ENCODE measurements at places on chromosomes 11 and 22.

DNA sequence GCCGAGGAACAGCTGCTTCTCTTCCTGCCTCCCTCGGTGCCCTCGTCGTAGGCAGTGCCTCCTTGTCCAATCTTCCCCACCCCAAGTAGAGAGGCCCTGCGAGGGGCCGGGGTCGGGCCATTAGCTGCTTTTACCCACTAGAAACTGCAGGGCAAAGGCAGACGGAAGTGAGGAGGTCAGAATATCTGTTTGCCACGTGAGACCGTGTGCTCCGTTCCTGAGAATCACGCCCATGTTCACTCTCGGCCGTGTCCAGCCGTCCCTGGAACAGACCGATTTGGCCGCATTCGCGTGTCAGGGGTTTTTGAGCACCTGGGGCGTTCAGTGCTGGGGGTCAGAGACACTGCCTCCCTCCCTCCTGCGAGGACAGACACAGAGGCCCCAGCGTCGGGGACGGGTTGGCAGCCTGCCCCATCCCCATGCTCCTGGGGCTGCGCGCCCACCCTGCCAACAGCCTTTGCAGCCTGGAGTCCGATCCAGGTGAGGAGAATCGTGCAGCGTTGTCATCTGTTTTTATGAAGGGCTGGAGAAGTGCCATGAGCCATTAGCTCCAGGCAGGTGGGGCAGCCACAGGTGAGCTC lies 982.2 kb downstream of the BRD1 start:
- DNase-seq = no peak

GRCh38 chr11:36352922-36353321 lies 56.8 kb downstream of the PRR5L start:
- no peak for DNase-seq

DNA sequence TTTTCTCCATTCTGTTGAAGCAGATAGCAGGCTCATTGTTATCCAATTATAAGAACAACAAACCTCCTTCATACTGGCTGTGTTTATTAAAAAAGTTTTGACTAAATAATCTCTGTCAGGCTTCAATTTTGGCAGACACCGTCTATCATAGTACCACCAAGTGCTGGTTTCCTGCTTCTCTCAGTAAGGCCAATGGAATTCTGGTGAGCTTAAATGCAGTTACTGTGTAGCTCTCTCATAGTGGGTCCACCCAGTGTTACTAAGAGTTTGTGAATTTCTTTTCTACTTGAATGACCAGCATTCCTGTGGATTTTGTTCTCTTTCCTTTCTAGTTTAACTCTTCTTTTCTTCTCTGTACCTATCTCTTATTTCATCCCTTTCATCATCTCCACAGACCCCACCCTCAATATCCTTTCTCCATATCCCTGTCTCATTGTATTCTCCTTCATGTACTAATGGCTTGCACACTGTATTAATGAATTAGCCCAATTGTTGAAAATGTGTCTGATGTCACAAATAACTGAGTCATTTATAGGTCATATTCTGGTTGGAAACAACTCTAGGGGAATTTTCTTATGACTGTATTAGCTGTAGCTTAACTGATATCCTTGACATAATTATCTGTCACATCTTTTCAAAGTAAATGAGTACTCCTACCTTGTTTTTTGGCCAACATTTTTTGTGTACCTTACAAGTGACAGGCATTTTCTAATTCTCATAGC lies 372.1 kb downstream of the FAT3 start:
- no peak for DNase-seq

DNA sequence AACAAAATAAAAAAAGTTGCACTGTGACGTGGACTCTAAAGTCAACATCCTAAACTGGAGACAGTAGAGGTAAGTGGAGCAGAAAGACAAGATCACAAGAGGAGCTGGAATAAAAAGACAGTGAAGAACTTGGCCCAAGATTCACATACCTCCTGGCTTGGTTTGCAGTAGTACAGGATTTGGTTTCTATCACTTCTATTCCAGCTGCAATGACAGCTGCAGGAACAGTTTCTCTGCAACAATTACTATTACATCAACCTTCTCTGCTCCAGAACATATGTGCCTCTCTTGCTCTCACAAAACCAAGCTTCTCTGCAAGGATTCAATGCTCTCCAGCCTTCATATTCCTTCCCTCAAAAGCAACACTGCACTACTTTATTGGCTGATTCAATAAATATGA lies 7.8 kb upstream of the KDM2A start:
- DNase-seq = no peak

DNA sequence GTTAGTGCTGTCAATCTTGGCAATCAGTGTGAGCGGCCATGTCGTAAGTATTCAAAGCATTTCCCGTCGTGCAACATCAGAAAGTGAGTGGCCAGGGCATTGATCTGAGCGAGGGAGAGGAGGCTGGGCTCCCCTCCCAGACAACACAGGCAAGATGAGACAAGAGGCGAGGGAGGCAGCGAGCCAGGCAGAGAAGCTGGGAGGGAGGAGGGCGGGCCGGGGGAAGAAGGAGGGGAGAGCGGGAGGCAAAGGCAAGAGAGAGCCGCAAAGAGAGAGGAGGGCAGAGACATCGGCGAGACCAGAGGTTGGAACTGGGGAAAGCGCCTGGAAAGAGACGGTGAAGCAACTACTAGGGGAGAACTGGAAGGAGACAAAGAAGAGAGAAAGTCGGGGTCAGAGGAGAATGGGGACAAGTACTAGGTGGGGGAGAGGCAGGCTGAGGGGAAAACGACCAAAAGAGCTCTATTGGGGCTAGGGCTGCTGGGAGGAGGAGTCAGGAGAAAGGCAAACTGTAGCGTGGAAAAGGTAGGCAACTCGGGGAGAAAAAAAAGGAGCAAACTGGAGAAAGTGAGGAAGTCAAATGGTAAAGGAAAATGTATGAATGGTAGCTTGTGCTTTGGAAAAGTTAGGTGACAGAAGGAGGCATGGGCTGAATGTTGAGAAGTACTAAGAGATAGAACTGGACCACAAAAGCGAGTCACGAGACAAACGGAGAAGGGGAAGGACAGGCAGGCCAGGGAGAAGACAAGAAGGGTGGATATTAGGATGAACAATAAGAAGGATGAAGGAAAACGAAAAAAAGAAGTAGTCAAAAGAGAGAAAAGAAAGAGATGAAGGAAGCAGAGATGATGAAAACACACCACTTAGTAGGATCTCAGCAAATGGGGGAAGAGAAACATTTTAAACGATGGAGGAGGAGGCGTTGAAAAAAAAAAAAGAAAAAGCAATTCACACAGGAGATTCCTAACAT lies 130.5 kb upstream of the C11orf58 start:
- DNase-seq = peak; percentile 87

GRCh38 chr11:28072321-28072720 lies 35.6 kb downstream of the KIF18A start:
- DNase-seq = no peak

DNA sequence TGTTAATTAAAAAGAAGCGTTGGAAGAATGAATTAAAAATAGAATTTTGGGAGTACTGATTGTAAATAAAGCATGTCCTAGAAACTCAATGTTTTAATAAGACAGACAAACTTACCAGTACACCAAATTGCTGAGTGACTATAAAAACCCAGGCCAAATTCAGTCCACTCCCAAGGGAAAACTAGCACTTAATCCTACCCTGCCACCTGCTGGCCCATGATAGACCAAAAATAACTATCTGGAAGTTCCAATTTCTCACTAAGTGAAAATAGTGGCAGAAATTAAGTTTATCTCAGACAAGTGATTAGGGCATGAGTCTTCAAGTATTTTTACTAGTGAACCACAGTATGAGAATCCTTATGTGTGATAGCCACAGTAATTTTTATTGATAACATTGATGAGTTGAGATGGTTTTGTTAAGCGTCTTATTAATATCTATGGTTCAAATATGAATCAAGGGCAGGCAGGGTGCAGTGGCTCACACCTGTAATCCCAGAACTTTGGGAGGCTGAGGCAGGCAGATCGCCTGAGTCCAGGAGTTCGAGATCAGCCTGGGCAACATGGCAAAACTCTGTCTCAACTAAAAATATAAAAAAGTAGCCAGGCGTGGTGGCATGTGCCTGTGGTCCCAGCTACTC lies 9.8 kb upstream of the DDX10 start:
- DNase-seq = no peak

DNA sequence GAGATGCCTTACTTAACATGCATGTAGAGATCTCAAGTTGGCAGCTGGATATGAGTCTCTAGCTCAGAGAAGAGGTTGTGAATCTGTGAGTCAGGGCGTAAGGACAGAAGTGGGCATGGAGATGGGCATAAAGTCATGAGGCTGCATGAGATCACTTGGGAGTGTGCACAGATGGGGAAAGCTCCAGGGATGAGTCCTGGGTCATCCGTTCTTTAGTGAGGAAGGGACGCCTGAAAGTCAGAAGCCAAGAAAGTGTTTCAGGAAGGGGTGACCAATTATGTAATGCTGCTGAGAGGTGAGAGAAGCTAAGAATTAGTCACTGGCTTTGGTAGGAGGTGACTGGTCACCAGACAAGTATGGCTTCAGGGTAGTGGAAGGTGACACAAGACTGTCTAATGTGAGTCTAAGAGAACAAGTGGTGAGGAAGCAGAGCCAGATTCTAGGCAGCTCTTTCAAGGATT lies 6.7 kb downstream of the ACP2 start:
- no peak for DNase-seq

- DNase-seq = no peak
Measured at GRCh38 chr11:69204246-69204940, 48.7 kb downstream of the SMIM38 start.

DNA sequence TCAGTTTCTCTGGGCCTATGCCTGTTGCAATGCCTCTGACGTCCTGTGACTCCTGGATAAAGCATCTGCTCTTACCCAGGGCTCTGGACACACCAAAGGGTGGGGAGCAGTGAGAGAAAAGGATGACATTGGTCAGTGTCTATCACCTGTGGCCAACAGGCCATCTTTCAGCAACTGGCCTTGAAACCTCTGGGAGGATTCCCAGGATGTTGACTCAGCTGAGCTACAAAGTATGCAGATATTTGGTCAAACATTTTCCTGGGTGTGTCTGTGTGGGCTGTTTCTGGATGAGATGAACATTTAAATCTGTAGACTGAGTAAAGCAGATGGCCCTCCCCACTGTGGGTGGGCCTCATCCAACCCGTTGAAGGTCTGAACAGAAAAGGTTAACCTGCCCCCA lies 149.9 kb downstream of the SPATA19 start:
- no peak for DNase-seq

- no peak for DNase-seq
Measured at GRCh38 chr11:90766121-90766520, 543.3 kb upstream of the CHORDC1 start.

DNA sequence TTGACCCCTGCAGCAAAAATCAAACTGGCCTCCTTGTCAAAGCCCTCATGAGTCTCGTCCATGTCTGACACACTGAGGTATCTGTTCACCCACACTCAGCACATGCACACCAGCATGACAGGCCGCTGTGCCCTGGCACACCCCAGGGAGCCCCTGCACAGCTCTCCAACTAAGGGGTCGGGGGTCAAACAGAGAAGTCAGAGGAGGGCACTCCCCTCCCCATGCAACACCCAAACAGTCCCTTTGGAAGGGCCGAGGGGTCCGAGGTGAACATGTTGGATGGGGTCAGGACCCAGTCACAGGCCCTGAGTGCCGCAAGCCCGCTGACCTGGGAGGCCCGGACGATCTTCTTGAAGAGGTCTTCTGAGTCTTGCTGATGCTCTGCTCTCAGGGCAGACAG lies 14.6 kb downstream of the SUN2 start:
- no peak for DNase-seq

- no peak for DNase-seq
Measured at GRCh38 chr11:72562431-72562830, 111.8 kb downstream of the PDE2A start.

GRCh38 chr11:76558891-76559290 lies 111.7 kb downstream of the LRRC32 start:
- DNase-seq = no peak

DNA sequence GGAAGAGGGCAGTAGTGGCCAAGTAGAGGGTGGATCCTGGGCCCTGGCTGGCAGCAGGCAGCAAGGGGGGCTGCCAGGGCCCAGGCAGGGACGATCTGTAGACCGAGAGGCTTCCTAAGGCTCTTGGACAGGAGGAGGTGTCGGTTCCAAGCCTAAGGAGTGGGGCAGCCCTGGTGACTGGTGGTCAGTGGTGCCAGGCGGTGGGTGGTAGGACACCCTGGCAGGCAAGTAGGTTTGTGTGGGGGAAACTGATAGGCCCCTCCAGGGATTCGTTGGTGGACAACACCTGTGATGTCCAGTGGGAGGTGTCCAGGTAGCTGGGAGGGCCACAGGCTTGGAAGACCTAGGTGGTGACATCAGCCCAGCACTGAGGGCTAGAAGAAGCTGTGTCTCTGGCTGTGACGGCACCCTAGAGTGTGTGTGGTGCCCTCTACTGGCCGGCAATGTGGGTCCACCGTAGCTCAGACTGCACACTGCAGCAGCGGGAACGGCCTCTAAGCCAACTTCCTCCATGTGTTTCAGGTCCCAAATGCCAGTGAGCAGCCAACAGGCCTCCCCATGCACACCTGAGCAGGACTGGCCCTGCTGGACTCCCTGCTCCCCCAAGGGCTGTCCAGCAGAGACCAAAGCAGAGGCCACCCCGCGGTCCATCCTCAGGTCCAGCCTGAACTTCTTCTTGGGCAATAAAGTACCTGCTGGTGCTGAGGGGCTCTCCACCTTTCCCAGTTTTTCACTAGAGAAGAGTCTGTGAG lies 9.4 kb upstream of the SAMM50 start:
- no peak for DNase-seq

DNA sequence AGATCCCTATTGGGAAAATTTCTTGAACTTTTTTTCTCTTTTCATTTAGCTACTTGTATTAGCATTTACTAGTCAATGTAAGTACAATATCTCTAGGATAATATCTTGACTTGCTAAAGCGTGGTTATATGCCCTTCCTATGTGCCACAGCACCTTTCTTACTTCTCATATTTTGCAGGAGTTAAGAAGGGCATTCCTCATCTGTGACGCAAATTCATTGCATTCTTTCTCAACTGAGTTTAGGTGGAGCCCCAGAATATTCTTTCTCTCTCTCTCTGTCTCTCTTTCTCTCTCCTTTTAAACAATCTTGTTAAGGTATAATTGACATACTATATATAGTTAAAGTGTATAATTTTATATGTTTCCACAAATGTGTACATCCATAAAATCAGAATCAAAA lies 266.1 kb downstream of the RAB38 start:
- no peak for DNase-seq

DNA sequence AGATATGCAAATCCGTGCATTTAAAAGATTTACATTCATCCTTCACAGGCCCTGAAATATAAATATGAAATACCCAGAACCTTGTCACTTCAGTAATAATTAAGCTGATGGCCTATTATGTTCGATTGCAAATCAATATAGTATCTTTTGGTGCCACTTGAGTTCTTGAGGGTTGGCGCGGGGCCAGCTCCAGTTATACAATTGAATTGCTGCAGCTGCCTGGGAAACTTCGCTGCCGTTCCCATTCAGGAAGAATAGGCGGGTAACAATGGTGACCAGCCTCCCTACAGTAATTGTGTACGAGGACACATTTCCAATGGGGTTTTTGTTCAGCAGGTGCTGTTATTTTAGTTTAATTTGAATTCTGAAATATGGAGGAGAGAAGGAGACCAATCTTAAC lies 451.2 kb downstream of the INSC start:
- DNase-seq = no peak
